ENCODE measurements at places on chromosomes 16 and 17. TPM values are rescaled to one million over a fixed set of nuclear protein-coding genes. Genes with fewer than 3 reads are reported as not detected.

C1QTNF8 gene
- total RNA-seq: not detected

TBC1D3K gene
- total RNA-seq: not detected

- H3K4me1 ChIP-seq: peaks cover 24% of the 10 kb centered on the region
- peak; percentile 64 for DNase-seq
- no peaks in the 10 kb centered on the region for H3K36me3 ChIP-seq
- H3K27ac ChIP-seq: peak overlapping the region; percentile 94
- H3K27me3 ChIP-seq: no peaks in the 10 kb centered on the region
- H3K4me3 ChIP-seq: peak overlapping the region; percentile 92
These were observed 623 bp downstream of the MBTPS1 start for GRCh38 chr16:84115919-84116719.

RMI2 gene
- 1.3 TPM for total RNA-seq

DNA sequence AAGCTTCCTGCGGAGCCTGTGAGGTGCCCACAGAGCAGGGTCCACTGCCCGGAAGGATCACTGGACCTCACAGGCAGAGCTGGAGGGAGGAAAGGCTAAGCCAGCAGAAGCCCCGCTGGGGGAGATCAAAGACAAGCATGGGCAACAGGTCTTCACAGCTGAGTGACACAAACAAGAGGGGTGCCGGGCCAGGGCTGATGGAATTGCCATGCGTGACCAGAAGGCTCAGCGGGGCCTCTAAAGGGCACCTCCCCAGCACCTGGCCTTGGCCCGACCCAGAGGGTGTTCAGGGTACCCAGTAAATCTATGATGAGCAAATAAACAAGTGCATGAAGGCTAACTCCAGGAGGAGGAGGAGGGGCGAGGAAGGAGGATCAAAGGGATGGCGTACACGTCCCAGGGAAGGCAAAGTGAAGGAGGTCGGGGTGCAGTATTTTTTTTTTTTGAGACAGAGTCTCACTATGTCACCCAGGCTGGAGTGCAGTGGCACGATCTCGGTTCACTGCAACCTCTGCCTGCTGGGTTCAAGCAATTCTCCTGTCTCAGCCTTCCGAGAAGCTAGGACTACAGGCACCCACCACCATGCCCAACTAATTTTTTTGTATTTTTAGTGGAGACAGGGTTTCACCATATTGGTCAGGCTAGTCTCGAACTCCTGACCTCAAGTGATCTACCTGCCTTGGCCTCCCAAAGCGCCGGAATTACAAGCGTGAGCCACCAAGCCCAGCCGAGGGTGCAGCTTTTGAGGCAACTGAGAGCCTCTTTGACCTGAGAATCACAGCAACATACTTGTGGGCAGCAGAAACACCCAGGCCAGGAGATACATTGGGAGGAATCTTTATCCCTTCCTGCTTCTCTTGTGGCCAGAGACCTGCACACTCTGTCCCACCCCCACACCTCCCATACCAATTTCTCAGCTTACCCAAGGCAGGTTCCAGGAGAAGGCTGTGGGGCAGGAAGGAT is 16.1 kb upstream of the EXOC7 start:
- H3K4me1 ChIP-seq: peaks cover 12% of the 10 kb centered on the region
- H3K4me3 ChIP-seq: no peak overlapping the region
- H3K36me3 ChIP-seq: no peaks in the 10 kb centered on the region

DNA sequence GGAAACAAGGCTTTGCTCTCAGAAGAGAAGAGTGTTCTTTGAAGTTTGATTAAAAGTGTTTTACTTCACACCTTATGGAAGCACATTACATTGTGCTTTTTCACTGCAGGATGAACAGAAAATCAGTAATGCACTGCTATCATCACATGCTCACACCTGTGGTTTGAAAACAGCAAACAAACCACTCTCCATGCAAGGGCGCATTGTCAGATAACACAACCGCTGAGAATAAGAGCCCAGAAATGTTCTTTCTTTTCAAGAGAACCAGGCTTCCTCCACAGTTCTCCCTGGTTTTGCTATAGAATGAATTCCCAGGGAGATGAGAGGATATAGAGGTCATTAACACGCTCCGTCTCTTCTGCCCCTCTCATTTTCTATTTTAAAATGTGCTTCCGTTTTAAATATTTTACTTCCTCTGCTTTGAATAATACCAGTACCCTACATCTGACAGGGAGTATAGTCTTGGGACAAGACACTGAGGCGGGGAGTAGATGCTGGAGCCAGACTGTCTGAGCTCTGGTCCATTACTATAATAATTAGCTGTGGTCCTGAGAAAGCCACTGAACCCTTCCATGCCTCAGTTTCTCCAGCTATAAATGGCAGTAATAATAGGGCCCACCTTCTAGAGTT is 71.6 kb downstream of the CDK5R1 start:
- no peak overlapping the region for H3K4me3 ChIP-seq
- H3K36me3 ChIP-seq: no peaks in the 10 kb centered on the region
- H3K27me3 ChIP-seq: no peaks in the 10 kb centered on the region
- H3K27ac ChIP-seq: no peak overlapping the region
- no peaks in the 10 kb centered on the region for H3K4me1 ChIP-seq

DNA sequence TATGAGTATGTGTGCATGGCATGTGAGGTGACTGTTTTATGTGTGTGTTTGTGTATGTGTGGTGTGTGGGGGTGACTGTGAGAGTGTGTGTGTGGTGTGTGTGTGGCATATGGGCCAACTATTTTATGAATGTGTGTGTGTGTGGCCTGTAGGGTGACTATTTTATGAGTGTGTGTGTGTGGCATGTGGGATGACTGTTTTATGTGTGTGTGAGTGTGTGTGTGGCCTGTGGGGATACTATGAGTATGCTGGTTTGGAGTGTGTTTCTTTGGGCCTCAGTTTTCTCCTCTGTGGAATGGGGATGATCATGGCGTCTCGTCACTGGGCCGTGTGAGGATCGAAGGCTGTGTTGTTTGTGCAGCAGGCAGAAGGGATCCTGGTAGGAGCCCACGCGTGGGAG is 152.1 kb upstream of the PLCG2 start:
- no peak overlapping the region for H3K27ac ChIP-seq
- H3K27me3 ChIP-seq: no peaks in the 10 kb centered on the region
